ENCODE measurements at places on chromosomes 1 and 21.

GRCh38 chr1:151563376-151563775, 23.3 kb downstream of the TUFT1 start:
- DNase-seq, result no peak

GRCh38 chr1:94286864-94287437, 49.6 kb upstream of the ARHGAP29 start:
- DNase-seq, result no peak

GRCh38 chr1:117070124-117070523, 10.0 kb downstream of the TTF2 start:
- no peak for DNase-seq

DNA sequence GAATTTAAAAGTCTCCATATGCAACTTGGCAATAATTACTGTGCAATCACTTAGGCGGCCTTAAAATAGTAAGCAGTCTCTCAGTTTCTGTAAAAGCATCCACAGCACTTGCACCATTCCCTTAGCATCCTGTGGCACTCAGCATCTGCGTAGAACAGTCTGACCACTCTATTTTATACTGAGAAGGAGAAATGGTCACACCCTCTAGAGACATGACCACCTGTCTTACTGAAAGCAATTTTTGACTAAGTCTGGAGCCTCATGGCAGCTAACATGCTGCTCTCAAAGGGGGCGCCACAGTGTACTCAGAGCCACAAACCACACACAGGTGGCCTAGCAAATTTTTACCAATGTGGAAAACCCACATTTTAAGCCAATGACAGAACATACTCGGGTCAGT, 62.0 kb downstream of the KCNK1 start:
- no peak for DNase-seq

DNA sequence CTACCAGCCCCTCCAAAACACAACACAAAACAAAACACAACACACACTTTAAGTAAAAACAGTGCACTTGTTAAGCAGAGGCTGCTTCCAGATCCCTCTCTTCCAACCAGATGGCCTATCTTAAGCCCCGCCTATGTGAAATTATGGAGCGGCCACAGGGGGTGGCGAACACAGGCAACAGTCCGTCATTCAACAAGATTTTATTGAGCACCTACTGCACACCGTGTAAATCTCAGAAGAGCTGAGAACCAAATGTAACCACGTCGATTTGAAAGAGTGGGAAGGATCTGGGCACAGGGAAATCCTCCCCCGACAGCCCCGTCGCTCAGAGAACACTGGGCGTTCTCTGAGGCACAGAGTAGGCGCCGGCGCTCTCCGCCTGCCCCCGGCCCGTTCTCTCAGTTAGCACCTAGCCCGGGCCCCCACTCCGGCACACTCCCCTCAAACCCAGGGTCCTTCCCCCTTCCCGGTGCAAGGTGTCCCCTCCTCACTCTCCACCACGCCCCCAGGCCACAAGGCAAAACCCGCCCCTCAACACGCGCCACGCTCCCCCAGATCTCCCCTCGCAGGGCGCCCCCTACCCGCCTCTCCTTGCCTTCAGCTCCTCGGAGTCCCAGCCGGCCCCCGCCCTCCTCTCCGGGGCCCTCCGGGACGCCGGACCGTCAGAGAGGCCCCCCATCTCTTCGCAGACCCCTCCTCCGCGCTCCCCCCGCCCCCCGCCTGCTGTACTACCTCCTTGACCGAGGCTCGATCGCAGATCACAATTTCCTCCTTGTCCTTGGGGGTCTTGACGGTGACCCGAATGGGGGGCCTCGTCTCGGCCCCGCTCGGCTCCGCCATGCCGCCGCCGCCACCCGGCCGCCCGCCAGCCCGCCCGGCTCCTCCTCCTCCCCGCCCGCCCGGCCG, 483 bp downstream of the UBQLN4 start:
- DNase-seq, result peak; percentile 74

DNA sequence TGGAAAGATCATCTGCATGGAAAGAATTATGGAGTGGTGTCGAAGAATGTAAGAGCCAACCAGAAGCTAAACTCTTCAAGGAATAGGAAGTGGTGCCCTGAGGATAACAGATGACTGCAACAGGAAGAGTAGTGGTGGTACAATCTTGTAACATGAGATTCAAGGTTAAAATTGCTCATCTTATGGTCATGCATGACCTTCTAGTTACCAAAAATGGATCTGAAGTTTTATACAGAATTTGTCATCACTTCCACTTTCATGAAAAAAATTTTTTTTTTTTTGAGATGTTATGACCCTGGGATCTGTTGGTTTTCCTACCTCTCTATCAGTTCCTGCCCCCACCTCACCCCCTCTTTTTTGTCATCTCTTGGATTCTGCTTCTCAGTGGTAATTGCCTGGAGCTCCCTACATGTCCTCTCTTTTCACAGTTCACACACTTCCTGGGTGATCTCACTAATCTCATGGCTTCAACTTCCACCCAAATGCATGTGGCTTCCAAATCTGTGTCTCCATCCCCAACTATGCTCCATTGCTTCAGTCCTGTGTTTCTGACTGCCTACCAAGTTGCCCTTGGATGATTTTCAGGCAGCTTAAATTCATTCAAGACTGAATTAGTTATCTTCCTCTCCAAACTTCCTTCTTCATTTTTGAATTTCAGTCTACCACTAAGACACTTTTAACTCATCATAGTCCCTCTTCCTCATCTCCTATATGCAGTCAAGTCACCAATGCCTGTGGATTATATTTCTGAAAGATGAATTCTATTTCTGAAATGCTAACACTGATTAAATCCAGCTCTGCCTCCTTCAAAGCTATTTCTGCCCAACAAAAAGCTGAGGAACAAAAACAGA, 48.4 kb downstream of the SLAMF6 start:
- no peak for DNase-seq

DNA sequence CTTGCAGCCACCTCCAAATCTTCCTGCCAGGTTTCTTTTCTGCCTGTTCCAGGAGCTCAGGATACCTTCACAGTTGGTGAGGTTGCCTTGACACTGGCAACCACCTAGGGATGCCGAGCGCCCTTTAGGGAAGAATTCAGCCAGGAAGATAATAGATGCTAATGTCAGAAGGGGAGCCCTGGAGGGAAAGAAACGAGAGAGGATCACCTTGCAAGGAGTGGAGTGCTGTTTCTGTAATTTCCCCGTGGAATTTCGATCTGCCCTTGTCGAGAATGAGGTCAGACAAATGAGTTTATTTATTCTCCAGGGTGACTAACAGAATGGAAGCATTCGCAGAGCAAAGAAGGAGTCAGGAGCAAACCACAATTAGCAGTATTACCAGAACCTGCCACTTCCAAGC, 315.8 kb upstream of the KAZN start:
- no peak for DNase-seq

DNA sequence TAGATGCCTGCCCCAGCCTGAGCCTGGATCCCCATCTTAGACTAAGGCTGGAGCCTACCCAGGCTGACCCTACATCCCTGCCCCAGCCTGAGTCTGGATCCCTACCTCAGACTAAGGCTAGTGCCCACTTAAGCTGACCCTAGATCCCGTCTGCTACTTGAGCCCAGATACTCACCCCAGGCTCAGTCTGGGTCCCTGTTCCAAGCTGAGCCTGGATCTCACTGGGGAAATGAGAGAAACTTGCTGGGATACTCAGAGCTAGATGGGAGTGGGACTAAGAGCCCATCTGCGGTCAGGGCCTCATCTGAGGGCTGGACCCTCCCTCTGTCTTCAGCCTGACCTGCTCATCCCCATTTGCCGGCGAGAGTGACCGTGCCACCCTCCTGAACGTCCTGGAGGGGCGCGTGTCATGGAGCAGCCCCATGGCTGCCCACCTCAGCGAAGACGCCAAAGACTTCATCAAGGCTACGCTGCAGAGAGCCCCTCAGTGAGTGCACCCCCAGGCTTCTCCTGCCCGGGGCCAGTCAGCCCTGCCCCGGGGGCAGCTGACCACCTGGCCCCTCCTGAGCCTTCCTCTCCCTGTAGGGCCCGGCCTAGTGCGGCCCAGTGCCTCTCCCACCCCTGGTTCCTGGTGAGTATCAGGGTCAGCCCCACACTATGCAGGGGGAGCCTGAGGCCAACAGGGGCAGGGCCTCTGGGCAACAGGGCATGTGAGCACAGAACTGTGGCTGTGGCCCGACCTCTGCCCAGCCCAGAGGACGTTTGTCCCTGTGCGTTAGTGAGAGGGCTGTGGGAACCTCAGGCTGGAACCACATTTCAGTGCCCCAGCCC, 36.8 kb downstream of the TRIM11 start:
- DNase-seq, result no peak

DNA sequence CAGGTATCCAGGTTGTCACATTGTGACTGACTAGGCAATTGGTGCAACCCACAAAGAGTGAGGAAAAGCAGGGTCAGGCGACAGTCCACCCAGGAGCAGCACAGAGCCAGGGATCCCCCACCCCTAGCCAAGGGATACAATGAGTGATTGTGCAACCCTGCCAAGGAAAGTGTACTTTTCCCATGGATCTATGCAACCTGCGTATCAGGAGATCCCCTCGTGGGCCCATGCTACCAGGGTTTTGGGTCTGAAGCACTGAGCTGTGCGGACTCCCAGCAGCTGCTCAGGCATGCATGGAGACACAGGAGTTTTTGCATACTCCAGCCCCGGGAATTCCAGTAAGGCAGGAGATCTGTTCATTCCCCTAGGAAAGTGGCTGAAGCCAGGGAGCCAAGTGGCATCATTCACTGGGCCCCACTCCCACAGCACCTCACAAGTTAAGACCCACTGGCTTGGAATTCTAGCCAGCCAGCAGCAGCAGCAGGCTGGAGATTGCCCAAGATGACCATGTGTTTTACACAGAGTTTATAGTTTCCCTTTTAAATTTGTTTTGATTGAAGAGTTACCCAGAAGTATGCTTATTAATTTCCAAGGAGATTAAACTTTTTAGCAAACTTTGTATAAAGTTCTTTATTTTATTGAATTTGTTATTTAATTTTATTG, 136.0 kb downstream of the LTN1 start:
- no peak for DNase-seq

DNA sequence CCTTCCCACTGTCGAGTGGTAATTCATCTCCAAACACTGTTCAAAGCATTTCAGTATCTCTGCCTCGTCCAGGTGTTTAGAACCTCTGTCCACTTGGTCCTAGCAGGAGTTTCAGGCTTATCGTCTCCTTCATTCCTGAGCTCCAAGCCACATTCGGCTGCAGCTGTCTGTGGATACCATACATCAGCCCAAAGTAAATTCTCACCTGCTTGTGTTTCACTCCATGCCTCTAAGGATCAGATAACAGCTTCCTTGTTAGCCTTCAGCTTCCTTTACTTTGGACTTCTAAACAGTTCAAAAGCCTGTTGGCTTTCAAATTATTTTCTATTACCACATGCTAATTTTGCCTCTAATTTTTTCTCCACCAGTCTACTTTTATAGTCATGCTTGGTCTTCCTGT, 219.0 kb upstream of the L1TD1 start:
- DNase-seq, result no peak

GRCh38 chr1:205913451-205914154, 29.7 kb downstream of the SLC26A9 start:
- no peak for DNase-seq

Measured in stimulated activated CD4-positive, alpha-beta T cell treated with anti-CD3 and anti-CD28 coated beads, Interleukin-4, amount 100 ng/mL, for 1 hour (primary cell).